ENCODE measurements at places on chromosomes 2 and 18.

DNA sequence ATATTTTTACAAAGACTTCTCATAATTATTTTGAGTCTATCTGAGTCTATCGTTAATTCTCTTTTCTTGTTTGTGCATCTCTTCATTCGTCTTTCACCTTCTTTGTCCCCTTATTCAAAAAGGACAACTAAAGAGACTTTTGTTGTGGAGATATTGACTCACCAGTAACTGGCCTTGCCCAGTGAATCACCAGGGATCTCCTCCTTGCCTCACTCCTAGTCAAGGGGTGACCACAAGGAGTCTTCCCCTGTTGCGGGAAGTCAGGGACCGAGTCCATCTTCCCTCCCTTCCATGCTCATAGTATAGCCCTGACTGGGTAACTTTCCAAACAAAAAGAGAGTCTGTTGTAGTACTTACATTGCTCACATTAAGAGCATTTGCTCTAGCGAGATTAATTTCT, 158.9 kb downstream of the NEB start:
- DNase-seq = no peak

- DNase-seq = peak; percentile 64
These were observed 464 bp upstream of the TLX2 start for GRCh38 chr2:74513605-74514367.

DNA sequence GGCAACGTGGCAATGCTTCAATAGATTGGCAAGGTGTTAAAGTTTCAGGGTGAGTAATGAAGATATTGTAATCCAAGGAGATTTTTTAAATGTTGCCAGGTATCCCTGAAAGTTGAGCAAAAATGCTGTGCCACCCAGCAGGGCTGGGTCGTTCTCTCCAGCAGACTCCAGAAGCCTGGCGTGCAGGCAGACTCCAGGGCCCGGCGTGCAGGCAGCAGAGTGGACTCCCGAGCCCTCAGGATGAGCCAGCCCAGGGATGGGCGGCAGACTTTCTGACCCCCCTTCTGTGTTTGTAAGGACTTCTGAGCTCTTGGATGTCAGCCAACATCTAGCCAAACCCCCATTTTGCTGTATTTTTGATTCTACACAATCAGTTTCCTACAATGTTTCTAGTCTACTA, 289.1 kb downstream of the ZNF516 start:
- no peak for DNase-seq

DNA sequence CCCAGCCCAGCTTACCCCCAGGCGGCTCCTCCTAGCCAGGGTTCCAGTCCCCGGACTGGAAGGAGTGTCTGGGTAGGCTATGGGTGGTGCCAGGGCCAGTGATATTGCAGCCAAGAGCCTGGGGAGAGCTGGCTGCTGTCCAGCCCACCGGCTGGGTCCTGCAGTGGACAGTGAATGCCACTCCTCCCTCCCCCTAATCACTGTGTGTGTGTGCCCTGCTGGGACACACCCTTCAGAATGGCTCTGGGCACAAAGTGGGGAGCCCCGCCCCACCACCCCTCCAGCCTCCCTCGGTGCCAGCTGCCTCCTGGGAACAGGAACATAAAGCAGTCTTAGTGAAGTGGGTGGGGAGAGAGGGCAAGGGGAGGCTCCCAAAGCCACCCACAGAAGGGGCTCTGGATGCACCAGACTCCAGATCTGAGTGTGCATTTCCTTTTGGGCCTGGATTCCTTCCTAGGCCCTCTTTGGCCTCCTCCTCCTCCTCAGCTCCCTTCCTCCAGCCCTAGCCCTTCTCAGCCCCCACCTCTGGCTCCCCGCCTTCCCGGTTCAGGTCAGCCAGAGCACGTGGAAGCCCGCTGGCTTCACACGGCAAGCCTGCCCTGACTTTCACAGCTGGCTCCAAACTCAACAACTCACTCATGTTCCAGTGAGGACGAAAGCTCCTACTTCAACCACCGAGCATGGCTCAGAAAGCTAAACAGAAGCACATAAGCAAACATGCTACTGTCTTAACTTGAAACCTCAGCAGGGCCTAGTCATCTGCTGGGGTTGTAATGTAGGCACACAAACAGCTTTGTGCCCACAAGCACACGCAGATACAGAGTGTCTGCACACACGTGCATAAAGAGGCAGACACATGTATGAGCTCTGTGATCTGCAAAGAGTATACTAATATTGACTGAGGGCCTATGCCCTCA, 209.2 kb upstream of the SMAD2 start:
- no peak for DNase-seq

DNA sequence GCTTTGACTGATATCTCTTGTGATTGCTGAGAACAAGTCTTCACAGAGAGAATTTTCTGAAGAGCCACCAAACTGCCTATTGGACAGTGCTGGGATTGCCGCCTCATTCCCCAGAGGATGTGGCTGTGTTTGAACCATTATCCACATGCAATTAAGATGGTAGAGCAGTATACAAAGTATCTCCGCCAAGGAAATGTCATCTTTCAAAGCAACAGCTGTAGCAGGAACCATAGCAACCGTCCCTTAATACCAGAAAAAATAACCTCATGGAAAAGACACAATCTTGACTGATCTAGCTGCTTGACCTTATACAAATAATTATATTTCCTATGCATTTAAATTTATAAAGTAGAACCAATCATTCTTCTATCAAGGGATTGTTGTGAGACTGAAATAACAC, 772.6 kb upstream of the FAM98A start:
- DNase-seq = no peak

DNA sequence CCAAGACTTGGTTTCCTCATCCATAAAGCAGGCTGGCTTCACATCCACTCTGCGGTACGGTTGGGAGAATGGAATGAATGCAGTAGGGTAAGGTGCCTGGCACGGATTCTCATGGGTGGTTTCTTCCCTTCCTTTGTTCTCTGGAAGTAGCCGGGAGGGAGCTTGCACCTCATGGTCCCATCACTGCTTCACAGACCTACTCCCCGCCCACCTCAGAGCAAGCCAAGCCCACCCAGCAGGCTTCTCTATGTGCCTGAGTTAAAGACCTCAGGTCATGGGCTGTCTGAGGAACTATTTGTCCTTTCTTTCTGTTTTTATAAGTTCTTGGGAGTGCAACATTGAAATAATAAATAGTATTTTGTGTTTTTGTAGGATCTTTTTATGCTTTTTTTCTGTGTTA, 3.5 kb downstream of the DCDC2C start:
- no peak for DNase-seq

GRCh38 chr2:225668606-225669266, 269.2 kb downstream of the NYAP2 start:
- no peak for DNase-seq

GRCh38 chr2:190458352-190459107, 50.4 kb downstream of the MFSD6 start:
- no peak for DNase-seq

DNA sequence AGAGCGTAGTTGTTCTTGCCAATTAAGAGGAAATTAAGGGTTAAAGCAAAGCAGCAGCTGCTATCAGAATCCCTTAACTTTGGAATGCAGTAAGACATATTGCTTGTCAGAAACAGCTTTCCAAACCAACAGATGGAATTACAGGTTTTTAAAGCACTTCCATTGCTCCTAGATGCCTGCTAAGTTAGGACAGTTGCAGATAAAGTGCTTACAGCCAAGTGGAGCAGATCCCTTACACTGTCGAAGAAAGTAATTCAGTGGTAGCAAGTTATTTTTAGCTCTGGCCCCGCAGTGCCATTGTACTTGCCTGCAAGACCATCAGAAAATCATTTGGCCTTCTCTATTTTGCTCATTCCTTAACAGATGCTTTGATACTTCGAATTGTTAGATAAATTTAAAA, 5.4 kb downstream of the PDK1 start:
- no peak for DNase-seq

DNA sequence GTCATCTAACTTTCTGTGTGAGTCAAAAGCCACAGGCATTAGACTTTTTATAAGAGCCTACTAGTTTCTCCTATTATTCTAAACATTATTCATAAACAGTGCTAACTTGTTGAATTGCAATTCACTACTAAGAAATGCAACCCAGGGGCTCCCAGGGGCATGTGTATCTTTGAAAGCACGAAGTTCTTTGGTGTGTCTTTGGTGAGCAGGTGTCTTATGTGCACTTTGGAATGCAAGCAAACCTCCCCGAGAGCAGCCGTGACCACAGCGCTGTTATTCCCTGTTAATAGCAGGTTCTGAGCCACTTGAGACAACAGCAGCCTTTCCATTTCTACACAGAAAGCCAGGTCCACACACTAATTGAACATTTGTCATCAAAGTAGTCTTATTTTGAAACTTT, 123.5 kb downstream of the PRKRA start:
- no peak for DNase-seq

GRCh38 chr2:60948926-60949579, 67.7 kb downstream of the REL start:
- DNase-seq = no peak

GRCh38 chr2:6913415-6914157, 3.6 kb upstream of the RNF144A start:
- no peak for DNase-seq

- DNase-seq = no peak
These were observed 1.2 kb downstream of the MRPL19 start for GRCh38 chr2:75647771-75648170.

DNA sequence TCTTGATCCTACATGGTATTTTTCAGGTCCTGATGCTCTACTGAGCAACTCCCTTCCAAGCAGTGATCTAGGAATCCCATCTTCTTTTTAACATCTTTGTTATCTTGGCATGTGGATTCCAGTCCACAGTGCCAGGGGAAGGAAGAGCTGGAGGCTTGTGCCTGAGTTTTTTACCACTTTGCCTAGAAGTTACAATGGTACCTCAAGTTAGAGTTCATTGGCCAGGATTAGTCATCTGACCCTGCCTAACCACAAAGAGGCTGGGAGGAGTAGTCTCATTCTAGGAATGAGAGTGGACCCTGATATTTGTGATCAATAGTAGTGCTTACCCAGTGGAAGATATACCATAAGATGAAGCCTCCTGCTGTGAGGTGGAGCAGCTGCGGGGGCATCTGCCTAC, 109.3 kb downstream of the ADCYAP1 start:
- DNase-seq = no peak

- DNase-seq = no peak
These were observed 4.7 kb downstream of the PRKD3 start for GRCh38 chr2:37319754-37320609.

DNA sequence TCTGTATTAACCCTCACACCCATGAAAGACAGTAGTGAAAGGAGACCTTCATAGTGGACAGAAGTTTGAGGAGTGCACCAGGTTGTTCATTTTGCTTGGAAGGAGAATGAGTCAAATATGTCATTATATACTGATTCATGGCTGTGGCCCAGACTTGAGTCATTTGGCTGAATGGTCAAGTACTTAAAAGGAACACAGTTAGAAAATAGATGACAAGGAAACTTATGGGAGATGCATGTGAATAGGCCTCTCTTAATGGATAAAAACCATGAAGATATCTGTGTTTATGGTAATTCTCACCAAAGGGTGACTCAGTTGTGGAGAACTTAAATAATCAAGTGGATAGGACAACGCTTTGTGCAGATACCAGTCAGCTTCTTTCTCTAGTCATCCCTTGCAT, 524.7 kb upstream of the CNTNAP5 start:
- no peak for DNase-seq

DNA sequence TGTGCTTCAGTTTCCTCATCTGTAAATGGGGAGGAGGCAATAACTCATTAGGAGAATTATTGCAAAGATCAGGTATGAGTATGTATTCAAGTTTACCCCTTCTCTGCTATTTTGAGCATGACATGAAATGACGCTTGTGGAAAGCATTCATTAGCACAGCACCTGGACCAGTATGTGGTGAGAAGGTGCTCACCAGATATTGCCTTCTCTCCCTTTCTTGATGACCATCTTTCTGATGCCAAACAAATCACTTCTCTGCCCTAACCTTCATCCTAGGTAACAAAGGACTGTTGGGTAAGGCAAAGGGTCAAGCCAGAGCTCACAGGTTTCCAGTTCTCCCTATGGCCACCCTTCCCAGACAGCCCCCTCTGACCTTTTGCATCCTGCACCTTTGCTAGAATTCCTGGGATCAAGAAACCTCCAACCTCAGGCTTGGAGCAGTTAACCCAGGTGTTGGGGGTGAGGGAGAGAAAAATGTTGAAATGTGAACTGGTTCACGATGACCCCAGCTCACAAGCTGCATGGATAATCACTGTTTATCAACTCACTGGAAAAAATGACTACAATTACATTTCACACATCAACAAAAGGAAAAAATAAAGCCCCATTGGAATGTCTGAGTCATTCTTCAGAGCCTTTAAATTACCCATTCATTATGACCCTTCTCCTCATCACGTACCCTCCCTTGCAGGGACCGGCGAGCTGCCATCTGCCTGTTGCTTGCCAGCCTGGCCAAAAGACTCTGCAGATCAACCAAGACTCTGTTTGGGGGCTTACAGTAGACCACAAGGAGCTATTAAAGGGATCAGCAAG, 41.6 kb downstream of the LBH start:
- DNase-seq = peak; percentile 66

DNA sequence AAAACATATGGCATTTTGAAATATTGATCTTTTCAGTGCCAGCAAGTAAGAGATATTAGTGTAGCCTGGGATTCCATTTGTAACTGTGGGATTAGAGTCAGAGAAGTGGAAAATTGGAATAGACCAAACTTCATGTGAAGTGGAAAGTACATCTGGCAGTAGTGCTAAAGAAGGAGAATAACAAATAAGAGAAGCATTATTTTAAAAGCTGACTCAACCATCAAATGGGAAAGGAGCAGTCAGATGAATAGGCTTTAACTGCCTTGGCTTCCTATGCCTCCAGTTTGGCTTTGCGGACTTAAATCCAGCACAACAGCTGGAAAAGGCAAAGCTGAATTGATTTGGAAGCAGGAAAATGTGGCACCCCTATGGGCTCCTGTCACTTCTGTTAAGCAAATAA, 623.1 kb downstream of the TSN start:
- no peak for DNase-seq

DNA sequence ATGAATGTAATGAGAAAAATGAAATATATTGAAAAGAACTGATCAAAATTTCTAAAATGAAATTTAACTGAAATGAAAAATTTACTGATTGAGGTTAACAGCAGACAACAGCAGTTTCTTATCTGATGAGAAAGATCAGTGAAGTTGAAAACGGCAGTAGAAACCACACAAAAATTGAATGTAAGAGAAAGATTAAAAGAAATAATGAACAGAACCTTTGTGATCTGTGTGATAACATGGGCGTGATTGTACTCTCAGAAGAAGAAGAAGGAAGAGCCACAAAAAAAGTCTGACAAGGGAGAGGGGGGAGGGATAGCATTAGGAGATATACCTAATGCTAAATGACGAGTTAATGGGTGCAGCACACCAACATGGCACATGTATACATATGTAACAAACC, 45.2 kb downstream of the FAM117B start:
- DNase-seq = no peak

GRCh38 chr2:16774091-16774490, 108.5 kb upstream of the CYRIA start:
- DNase-seq = no peak

DNA sequence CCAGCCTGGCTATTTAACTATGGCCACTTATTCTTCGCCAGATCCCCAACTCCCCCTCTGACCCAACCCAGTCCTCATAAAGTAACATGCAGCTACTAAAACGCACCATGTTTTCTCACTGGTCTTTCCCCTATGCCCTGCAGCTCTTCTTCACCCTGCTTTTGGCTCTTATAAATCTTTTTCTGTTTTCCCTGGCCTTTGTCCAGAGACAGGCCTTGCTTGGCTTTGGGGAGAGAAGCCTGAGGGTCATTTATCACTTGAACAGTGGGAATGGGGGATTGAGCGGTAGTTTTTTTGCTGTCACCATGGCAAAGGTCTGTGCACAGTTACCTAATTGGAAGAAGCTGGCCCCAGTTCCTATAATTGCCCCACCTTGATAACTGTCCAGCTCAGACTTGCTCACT, 202.9 kb upstream of the NT5C1B start:
- no peak for DNase-seq

Measured in activated T-cell treated with anti-CD3 and anti-CD28 coated beads, Interleukin-2, amount 50 U/mL, for 24 hours (primary cell).